ENCODE measurements at places on chromosomes 7 and 10. TPM values are rescaled to one million over a fixed set of nuclear protein-coding genes. Genes with fewer than 3 reads are reported as not detected.
A peak's percentile ranks its signal among the peaks of the same experiment; 100 is the strongest.

AMZ1 gene
- total RNA-seq = 1.1 TPM

DNA sequence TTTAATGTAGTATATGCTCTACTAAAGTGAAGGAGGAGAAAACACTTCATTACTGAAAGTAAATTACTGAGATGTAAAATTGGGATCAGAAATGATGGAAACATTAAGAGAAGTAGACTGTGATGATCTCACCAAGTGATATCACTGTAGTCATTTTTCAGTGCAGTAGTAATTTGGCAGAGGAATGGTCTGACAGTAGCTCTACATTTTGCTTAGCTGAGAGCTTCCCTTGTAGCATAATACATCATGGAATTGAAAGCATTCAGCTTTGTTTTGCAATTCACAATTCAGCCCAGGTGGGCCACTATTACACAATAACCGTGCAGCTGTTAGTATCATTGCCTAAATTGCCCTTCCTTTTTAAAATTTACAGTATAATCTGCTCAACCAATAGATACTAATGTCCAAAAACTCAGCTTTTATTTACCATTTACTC is 19.4 kb upstream of the CABCOCO1 start:
- no peaks in the 10 kb centered on the region for H3K4me1 ChIP-seq
- H3K27me3 ChIP-seq = no peaks in the 10 kb centered on the region
- no peaks in the 10 kb centered on the region for H3K36me3 ChIP-seq

- no peaks in the 10 kb centered on the region for H3K4me1 ChIP-seq
- peak; percentile 63 for DNase-seq
- no peaks in the 10 kb centered on the region for H3K36me3 ChIP-seq
These were observed 155.0 kb upstream of the CHST15 start for GRCh38 chr10:124248056-124249045.

PCLO gene
- 1.2 TPM for total RNA-seq

GRCh38 chr10:1434202-1434601 is 303.1 kb downstream of the ADARB2 start:
- no peaks in the 10 kb centered on the region for H3K36me3 ChIP-seq
- H3K4me1 ChIP-seq = no peaks in the 10 kb centered on the region
- H3K27ac ChIP-seq = no peak overlapping the region
- DNase-seq = no peak
- H3K4me3 ChIP-seq = no peak overlapping the region
- no peaks in the 10 kb centered on the region for H3K27me3 ChIP-seq

DNA sequence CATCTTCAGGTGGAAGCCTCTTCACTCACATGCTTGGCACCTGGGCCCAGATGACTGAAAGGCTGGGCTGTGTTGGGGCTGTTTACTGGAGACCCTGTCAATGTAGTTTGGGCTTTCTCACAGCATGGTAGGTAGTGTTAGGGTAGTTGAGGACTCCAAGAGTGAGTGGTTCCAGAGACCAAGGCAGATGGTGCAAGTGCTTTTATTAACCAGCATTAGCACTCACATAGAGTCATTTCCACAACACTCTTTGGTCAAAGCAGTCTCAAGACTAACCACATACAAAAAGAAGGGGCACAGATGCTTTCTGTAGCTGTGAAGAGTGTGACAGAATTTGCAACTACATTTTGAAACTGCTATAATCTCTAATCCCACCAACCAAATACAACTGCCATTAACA is 135.0 kb downstream of the RTKN2 start:
- no peaks in the 10 kb centered on the region for H3K36me3 ChIP-seq
- no peaks in the 10 kb centered on the region for H3K4me1 ChIP-seq
- no peak overlapping the region for H3K4me3 ChIP-seq
- DNase-seq = no peak
- no peak overlapping the region for H3K27ac ChIP-seq
- no peaks in the 10 kb centered on the region for H3K27me3 ChIP-seq

GRCh38 chr7:91940171-91940570 is 491 bp upstream of the AKAP9 start:
- no peaks in the 10 kb centered on the region for H3K4me1 ChIP-seq
- H3K27ac ChIP-seq = no peak overlapping the region
- H3K4me3 ChIP-seq = peak overlapping the region; percentile 12
- H3K27me3 ChIP-seq = no peaks in the 10 kb centered on the region
- no peaks in the 10 kb centered on the region for H3K36me3 ChIP-seq

- H3K27me3 ChIP-seq = no peaks in the 10 kb centered on the region
- DNase-seq = no peak
- H3K4me3 ChIP-seq = no peak overlapping the region
- no peaks in the 10 kb centered on the region for H3K36me3 ChIP-seq
These were observed 407.7 kb downstream of the PARD3 start for GRCh38 chr10:34407324-34407805.

DNA sequence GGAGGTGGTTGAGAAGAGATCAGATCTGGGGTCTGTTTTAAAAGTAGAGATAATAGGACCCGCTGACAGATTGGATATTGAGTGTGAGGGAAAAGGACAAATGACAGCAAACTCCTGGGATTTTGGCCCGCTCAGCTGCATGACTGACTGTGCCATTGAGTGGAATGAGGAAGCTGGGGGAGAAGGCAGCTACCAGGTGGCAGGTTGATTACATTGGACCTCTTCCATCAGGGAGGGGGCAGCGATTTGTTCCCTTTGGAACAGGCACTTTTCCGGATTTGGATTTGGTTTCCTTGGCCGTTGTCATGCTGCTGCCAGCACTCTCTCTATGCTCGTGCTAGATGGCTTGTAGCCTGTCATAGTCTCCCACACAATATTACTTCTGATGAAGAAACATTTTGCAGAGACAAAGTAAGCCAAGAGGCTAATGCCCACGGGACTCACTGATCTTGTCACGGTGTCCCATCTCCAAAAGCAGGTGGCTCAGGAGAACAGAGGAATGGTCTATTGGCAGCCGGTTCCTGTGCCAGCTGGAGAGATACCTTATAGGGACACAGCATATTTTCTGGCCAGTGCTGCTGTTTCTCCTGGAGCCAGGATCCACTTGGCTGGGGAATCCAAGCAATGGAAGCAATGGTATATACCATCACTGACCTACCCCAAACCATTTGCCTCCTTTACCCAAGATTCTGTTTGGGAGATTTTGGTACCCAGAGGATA is 69.1 kb upstream of the WAC start:
- H3K4me3 ChIP-seq = no peak overlapping the region
- H3K27me3 ChIP-seq = no peaks in the 10 kb centered on the region
- H3K27ac ChIP-seq = no peak overlapping the region
- DNase-seq = no peak
- no peaks in the 10 kb centered on the region for H3K4me1 ChIP-seq

- peak overlapping the region; percentile 85 for H3K4me3 ChIP-seq
- H3K4me1 ChIP-seq = no peaks in the 10 kb centered on the region
- H3K27ac ChIP-seq = peak overlapping the region; percentile 72
- no peak for DNase-seq
These were observed 925 bp downstream of the H2AZ2 start for GRCh38 chr7:44846816-44847508.

MPP7 gene
- 38.0 TPM for total RNA-seq

- H3K4me3 ChIP-seq = no peak overlapping the region
- no peaks in the 10 kb centered on the region for H3K4me1 ChIP-seq
- no peak overlapping the region for H3K27ac ChIP-seq
- H3K36me3 ChIP-seq = no peaks in the 10 kb centered on the region
These were observed 6.8 kb upstream of the TRUB1 start for GRCh38 chr10:114931072-114931679.

TEX47 gene
- total RNA-seq = not detected

DNA sequence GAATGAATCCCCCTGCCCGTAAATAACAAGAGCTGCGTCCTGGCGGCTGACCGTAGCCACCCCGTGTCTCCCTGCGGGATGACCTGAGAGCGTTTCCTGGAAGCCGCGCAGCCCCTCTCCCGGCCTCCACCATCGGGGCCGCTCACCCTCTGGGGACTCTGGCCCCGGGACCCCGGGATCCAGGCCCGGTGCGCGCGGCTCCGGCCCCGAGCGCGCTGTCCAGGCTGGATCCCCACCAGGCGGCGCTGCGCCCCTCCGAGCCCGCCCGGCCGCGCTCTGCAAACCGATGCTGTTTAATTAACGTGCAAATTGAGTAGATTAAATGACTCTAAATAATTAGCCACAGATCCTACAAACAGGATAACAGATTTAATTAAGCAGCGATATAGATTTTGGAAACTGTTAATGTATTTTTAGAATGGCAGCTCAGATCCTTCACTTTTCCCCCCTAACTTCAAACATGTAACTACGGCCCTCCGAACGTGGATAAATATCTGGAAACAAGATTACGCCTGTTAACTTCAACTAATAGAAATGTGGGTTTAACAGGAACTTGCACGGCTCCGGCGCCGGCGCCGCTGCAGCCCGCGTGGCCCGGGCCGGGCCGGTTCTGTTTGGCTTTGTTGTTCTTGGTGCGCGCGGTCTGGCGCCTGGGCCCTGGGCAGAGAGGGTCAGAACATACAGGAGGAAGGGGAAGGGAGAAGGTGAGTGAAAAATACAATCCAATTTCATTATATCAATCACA is 7.1 kb upstream of the UNCX start:
- no peak overlapping the region for H3K4me3 ChIP-seq
- no peaks in the 10 kb centered on the region for H3K27me3 ChIP-seq
- no peaks in the 10 kb centered on the region for H3K36me3 ChIP-seq
- no peak for DNase-seq

DNA sequence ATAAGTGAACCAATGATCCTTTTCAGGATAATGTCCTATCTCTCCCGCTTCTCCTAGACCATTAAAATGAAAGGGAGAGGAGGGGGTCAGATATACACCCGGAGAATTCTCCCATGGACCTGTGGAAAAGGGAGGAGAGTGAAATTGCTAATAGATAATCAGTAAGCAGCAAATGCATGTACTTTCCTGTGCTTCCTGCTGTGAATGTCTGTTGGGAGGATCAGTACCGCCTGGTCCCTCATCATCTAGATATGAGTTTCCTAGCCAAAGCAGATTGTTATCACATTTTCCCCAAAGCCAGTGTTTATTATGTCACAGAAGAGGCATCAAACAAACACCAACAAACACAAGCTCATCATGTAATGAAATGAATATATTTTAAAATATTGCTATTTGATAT is 96.8 kb downstream of the GNAT3 start:
- no peak overlapping the region for H3K4me3 ChIP-seq
- H3K36me3 ChIP-seq = no peaks in the 10 kb centered on the region
- no peak for DNase-seq
- H3K27me3 ChIP-seq = no peaks in the 10 kb centered on the region
- H3K4me1 ChIP-seq = no peaks in the 10 kb centered on the region

GRCh38 chr7:99092064-99092720 is 51.7 kb downstream of the SMURF1 start:
- no peaks in the 10 kb centered on the region for H3K4me1 ChIP-seq
- no peaks in the 10 kb centered on the region for H3K27me3 ChIP-seq
- DNase-seq = no peak

TRIL gene
- 7.0 TPM for total RNA-seq

GRCh38 chr10:103458720-103459119 is at the start of gene CALHM1:
Gene CALHM1, minus strand, starts transcription at chr10:103458900. Its CDS starts 149 bp downstream, at chr10:103458751.
- no peak within 1 kb of the TSS for H3K4me3 ChIP-seq
- no peaks in the 10 kb centered on the region for H3K4me1 ChIP-seq

CELF2 gene
- total RNA-seq = 52.6 TPM

IFIT2 gene
- 4.6 TPM for total RNA-seq

GRCh38 chr10:85791818-85792532 is 574.6 kb downstream of the GRID1 start:
- H3K27ac ChIP-seq = no peak overlapping the region
- no peaks in the 10 kb centered on the region for H3K4me1 ChIP-seq
- no peak overlapping the region for H3K4me3 ChIP-seq
- no peaks in the 10 kb centered on the region for H3K36me3 ChIP-seq

DNA sequence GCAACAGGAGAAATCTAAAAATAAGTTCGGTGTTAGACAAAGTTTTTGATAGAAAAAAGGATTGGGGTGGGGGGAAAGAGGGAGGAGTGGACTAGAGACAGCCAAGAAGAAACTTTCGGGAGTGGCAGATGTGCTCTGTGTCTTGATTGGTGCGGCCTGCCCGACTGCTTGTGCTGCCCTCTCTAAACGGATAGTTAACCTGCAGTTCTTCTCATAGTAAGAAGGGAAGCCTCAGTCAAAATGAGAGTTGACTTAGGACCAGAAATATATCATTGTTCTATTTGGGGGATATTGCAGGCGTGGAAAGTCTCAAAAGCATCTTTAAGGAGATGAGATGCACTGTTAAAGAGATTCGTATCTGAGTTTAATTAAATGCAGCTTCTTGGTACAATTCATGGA is 39.3 kb downstream of the UBE3C start:
- no peak for DNase-seq
- H3K4me3 ChIP-seq = no peak overlapping the region
- peaks cover 9% of the 10 kb centered on the region for H3K36me3 ChIP-seq
- no peaks in the 10 kb centered on the region for H3K27me3 ChIP-seq

PARP12 gene
- 42.6 TPM for total RNA-seq

H2AZ2 gene
- total RNA-seq = 129 TPM
